Small intestine (tissue), 16 donors: ENCODE measurements at places on chromosomes 11 and 22.

GRCh38 chr11:2911785-2912391 is 17.3 kb downstream of the PHLDA2 start:
- DNase-seq: peak; percentile 81

- no peak for DNase-seq
These were observed 274.9 kb downstream of the TENM4 start for GRCh38 chr11:79165908-79166307.

DNA sequence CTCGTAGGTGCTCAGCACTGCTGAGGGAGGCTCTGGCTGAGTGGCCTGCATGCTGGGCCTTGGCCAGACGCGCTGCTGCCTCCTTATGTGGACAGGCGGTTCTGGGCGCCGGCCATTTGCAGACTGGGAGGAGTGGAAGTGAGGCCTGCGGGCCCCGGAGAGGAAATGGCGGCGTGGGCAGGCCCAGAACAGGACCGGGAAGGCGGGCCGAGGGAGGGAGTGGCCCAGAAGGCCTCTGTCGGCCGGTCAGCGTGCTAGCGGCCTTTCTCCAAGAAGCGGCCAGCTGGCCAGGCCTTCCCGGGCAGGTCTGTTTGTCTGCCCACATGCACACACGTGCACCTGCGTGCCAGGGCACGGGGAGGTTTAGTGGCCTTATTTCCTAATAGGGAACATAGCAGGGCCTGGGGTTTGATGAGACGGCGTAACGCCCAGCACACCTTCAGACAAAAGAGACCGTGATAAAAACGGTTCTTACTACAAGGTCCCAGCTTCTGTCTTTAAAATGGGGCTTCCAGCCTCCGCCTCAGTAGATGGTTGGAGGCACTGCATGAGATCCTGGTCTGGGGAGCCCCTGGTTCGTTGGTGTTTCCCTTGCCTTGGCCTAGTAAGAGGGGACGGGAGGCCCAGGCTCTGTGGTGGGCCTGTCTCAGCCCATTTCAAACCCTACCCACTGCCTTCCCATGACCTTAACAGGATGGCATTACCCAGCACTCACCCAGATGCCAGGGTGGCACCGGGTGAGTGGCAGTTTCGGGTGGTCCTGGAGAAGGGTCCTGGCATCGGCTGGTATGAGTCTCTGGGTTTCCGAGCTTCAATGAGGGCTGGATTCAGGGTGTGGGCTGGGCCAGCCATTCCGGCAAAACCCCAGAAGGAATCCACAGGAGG is 65.1 kb upstream of the PPARA start:
- no peak for DNase-seq

DNA sequence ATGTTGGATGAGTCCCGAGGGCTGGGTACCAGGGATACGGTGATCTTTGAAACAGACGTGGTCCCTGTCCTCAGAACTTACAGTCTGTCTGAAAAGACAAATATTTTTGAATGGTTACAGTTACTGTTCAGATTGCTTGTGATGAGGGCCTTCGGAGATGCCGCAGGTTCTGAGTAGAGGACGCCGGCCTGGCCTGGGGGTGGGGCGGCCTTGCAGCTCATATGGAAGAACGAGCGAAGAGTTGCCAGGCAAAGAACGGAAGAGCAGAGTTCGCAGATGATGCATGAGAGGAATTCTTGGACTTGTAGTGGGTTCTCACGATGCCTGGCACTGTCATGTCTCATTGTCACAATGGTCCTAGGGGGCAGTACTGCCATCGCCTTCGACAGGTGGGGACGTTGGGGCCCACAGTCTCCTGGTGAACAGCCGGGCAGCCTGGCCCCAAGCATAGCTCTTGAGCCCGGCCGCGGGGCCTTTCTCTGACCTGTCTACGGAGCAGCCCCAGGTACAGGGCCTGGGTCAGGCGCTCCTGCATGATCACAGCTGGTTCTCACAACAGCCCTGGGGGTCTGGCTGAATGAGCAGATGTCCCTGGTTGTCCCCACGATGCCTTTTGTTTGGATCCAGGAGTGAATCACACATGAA is 60.9 kb upstream of the PARVG start:
- no peak for DNase-seq

DNA sequence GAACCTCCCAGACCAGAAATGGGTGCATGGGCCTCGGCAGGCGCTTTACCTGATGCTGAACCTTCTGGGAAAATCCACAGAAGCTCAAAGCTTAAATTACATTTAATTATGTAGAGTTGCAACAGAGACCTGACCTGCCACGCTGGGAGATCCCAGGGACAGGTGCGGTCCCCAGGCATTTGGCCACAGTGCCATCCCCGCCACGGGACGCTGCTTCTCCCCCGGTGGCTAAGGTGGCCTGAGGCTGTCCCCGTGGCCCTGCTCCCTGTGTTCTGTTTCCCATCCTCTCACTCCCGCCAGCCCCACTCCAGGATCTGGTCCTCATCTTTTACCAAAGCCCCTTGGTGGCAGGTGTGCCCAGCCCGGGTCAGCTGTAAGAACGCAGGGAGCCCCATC is 39.6 kb downstream of the GRAMD4 start:
- DNase-seq: no peak

GRCh38 chr22:23744001-23744400 is 6.9 kb downstream of the ZNF70 start:
- DNase-seq: no peak

DNA sequence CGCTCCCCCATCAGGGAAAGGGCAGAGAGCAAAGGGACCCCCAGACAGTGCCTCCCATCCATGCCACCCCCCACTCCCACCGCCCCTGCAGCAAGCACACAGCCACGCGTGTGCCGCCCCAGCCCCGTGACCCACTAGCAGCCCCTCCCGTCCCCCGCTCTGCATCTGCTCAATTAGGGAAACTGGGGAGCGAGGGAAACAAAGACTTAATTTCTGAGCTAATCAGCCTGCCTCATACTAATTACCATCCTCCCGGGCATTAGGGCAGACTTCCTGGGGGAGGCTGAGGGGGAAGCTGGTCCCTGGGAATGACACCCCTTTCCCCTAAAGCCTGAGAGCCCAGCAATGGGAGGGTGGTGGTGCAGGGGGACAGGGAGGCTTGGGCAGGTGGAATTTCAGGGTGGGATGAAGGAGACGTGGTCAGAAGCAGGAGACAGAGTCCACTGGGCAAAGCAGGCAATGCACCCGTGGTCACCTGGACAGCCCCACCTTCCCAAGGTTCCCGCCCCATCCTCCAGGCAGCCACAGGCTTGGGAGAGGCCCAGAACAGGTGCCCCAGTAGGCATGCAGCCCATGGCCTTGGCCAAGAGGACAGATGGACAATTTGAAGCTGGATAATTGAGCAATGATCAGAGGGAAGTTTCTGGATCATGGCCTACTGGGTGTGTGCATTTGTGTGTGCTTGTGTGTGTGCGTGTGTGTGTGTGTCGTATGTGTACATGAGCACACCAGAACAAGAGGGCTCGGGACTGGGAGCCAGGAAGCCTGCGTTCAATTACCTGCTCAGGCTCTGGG is 20.6 kb downstream of the ELFN2 start:
- DNase-seq: peak; percentile 66

GRCh38 chr22:20654343-20655208 is 119.3 kb upstream of the SERPIND1 start:
- no peak for DNase-seq

GRCh38 chr11:777288-778255 is at the start of gene GATD1:
Gene GATD1 (minus strand): TSS chr11:777487. CDS start chr11:777462, 25 bp downstream.
- DNase-seq: peak; percentile 97

GRCh38 chr11:69292221-69292648 is 1.7 kb upstream of the MYEOV start:
- DNase-seq: peak; percentile 32

DNA sequence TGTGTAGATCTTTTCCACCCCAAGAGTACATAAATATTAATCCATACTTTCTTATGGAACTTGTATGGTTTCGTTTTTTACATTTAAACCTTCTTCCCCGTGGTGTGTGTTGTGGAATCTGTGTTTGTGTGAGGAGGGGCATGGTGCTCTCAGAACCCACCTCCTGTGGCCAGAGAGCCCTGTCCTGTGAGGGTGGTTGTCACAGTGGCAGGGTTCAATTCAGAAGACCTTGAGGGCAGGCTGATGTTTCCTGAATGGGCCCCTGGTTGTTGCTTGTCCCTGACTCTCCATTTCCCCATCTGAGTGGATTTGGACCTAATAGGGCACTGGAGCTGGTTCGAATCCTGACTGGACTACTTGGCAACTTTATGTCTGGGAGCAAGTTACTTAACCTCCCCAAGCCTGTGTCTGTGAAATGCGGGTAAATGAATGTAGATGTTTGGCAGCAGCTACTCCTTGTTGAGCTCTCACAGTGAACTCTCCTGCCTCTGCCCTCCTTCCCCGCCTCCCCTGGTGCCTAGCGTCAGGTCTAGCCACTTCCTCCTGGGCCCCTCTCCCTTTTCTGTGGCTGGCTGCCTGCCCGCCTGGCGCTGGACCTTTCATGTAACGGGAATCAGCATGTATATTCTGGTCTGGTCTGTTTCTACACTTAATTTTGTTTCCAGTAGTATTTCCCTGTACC is 7.3 kb downstream of the NEAT1 start:
- DNase-seq: peak; percentile 63

DNA sequence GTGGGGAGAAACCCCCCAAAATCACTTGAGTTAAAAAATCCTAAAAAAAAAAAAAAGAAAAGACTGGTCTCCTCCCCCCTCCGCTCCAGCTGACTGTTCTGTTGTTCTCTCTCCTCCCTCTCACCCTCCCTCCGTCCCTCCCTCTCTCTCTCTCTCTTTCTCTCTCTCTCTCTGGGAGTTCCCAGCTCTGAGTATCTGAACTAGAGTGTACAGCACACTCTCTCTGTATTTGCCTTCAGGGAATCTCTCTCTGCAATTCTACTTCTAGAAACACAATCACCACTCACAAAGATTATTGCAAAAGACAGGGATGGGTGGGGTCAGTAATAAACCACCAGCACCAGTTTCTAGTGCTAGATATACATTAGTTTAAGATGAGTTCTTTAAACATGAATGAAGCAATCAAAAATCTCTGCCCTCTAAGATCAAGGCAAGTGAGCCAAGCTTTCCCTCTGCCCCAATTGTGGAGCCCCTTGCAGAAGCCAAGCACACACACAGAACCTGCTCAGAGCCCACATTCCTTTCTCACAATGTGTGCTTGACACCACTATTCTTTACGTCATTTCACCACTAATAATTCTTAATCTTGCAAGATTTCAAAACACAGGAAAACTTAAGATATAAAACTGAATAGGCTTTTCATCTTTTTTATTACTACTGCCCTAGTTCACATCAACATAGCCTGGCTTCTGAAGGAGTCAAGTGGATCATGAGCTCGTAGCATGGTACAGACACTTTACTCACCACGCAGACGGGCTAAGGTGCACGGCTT is 133.5 kb downstream of the RBFOX2 start:
- peak; percentile 76 for DNase-seq

DNA sequence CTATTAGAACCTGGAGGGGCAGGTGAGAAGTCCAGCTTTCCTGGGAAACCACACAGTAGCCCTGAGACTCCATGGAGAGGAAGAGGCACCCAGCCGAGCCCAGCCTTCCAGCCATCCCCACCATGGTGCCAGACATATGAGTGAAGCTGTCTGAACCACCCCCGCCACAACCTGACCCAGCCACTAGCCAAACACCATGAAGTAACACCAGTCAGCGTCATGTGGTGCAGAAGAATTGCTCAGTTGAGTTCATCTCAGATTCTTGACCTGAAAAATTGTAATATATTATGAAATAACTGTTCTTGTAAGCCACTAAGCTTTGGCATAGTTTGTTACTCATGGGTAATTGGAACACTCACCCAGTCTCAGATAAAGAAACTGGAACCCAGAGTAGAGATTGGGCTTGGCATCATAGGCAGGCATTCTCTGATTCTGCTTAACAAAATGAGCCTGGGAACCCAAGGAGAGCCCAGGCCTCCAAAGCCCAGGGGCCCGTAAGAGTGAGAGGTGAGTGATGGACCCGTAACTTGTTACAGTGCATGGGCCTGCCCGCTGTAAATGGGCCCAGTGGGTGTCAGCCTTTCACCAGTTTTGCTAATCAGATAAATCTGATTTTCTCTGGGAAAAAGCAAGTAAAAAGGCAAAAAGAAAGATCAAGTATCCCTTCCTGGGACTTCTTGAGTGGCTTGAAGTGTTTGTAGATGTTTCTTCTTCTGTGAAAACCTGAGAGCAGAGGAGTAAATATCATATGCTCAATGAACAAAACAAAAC is 305.5 kb downstream of the DDX10 start:
- no peak for DNase-seq

DNA sequence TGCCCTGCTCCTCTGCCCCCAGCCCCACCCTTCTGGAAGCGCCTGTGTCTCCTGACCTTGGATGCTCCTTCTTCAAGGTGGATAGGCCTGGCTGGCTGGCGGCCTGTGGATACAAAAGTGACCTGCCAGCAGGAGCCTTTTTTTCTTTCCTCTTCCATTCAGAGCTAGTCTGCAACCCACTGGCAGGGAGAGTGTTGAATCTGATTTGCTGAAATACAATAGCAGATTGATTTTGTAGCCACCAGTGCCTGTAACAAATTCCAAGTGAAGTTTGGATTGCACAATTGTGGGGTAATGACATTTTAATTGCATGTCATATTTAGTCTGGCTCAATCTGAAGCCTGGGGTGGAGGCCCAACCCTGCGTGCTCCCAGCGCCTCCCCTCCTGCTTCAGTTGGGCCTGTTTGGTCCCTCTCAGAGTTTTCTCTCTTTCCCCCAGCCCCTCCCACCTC is 97.2 kb downstream of the GRIK4 start:
- DNase-seq: peak; percentile 53

GRCh38 chr11:65539744-65540289 is 14.9 kb downstream of the SCYL1 start:
- peak; percentile 86 for DNase-seq

- peak; percentile 97 for DNase-seq
These were observed 96.0 kb upstream of the BDNF start for GRCh38 chr11:27795955-27796861.

- DNase-seq: no peak
These were observed 130.0 kb upstream of the NTM start for GRCh38 chr11:131240421-131240820.

DNA sequence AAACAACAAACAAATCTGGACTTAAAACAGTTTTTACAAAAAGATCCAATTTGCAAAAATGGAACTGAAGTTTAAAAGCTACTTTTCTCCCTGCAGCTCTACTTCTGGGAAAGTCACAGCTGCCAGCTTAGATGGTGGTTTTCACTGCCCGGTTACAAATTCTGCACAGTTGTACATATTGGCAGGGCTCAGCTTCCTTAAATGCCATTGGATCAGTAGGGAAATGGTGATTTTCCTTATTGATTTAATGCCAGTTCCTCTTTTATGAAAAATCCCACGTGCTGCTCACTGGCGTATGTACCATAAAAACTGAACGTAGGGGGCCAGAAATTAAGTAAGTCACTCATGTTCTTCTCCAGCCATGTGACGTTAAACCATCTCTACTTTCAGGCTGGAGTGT is 22.8 kb downstream of the GRAP2 start:
- no peak for DNase-seq
